Vagina (tissue), 2 donors: ENCODE measurements at places on chromosomes 4 and X.

- DNase-seq, result no peak
Observed at GRCh38 chr4:169418846-169419245, 148.1 kb upstream of the SH3RF1 start.

- DNase-seq, result no peak
Observed at GRCh38 chrX:22999696-23000223, at the start of gene DDX53. Gene DDX53 (plus strand): TSS chrX:22999960. CDS start chrX:23000058, 98 bp downstream.

- no peak for DNase-seq
Observed at GRCh38 chrX:26925088-26925487, 538.1 kb downstream of the PPP4R3C start.

GRCh38 chr4:86587381-86588140, 6.6 kb upstream of the PTPN13 start:
- no peak for DNase-seq
